ENCODE measurements at places on chromosomes 5 and 9. TPM values are rescaled to one million over a fixed set of nuclear protein-coding genes. Genes with fewer than 3 reads are reported as not detected.
A peak's percentile ranks its signal among the peaks of the same experiment; 100 is the strongest.

Gene OSMR
- total RNA-seq, result 2.5 TPM

DNA sequence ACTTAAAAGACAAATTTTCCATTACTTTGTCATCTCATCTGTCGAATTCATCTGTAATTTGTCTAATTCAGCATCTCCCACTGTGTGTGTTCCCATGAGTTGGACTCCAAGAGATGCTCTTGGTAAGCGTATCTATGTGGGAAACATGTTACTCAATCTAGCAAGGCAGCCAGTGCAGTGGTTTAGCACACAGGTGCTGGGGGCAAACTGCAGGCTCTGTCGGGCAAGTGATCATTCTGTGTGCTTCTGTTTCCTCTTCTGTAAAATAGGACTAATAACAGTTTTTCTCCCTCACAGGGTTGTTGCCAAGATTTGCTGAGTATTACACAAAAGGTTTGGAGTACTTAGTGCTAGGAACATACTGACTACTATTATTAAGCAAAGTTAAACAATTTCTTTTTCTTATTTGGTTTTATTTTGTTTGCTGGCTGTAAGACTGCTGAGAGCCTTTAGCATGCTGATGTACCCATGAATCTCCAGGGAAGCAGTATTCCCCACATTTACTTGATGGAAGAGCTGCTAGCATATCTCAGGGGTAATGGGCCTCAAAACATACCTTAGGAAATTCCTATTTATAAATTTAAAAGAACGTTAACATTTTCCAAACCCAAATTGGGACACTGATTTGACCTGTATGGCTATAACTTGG is 709 bp upstream of the GAPT start:
- H3K27ac ChIP-seq, result peak overlapping the region; percentile 47
- no peaks in the 10 kb centered on the region for H3K27me3 ChIP-seq
- H3K4me3 ChIP-seq, result no peak overlapping the region
- DNase-seq, result no peak
- H3K36me3 ChIP-seq, result no peaks in the 10 kb centered on the region

DNA sequence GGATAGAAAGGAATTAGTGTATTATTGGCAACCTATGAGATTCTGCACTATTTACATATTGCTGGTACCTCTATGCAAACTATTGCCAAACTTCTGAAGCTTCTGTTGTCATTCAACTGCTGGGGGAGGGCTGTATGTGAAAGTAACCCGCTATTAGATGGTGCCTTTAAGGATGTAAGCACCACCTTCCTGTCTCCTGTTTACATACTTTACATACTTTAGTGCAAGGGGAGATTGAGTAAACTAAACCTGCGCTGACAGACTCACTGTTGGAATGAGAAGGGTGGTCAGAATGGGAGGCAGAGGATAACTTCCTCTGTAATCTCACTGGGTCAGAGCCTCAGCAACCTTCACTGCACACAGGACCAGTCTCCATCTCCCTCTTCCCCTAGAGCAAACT is 123.8 kb downstream of the NR3C1 start:
- no peak overlapping the region for H3K4me3 ChIP-seq
- no peaks in the 10 kb centered on the region for H3K27me3 ChIP-seq
- H3K27ac ChIP-seq, result no peak overlapping the region
- DNase-seq, result peak; percentile 13
- H3K4me1 ChIP-seq, result peaks cover 25% of the 10 kb centered on the region

DNA sequence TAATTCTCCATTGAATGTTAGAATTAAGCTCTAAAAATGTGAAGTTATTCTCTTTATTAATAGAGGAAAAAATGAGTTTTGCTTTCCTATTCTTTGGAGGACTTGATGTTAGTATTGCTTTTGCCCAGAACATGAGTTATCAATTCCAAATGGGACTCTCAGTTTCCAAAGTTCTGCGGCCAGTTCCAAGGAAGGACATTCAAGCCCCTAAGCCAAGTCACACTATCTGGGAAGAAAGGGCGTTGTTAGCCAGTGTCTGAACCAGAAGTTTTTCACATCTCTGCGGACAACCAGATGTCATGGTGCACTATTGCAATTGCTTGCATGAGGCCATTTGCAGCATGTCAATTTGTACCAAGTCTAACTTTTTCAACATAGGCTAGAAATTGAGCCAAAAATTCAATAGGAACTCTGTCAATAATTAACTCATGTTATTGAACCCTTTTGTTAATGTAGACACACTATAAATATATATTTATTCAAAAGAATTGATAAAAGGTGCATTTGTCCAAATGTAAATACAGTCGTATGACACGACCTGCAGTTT is 183.3 kb upstream of the PIK3R1 start:
- H3K4me1 ChIP-seq, result peaks cover 7% of the 10 kb centered on the region
- no peaks in the 10 kb centered on the region for H3K27me3 ChIP-seq
- no peak for DNase-seq
- H3K4me3 ChIP-seq, result no peak overlapping the region
- H3K27ac ChIP-seq, result no peak overlapping the region

Gene RETREG1
- total RNA-seq, result 2.2 TPM
